ENCODE measurements at places on chromosomes 6 and 20.

- DNase-seq = no peak
Observed at GRCh38 chr20:53021934-53022333, 49.8 kb downstream of the TSHZ2 start.

GRCh38 chr6:2891768-2892170 lies 11.3 kb downstream of the SERPINB9 start:
- DNase-seq = peak; percentile 55

DNA sequence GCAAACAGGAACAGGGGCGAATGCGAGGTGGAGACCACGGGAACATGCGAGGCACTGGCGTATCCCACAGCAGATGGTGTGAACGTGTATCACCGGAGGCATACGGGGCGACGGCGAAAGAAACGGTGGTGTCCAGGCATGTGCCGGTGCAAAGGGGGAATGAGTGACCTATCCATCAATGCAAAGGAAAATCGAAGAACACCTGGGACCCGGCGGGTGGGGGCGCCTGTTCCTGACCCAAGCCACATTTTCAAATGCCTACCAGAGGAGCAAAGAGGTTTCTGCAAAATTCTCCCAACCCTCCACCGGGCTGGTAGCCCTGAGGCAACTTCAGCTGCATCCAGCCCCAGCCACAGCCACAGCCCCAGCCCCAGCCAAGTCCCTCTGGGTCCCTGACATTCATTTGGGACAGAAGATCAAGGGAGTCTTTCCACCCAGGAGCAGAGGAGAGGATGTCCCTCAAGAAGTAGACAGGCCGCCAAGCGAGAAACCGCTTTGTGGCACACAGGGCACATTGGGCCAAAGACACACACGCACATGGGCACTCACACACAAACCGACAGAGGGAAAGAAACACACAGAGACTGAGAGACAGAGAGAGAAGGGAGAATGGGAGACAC lies 164.0 kb upstream of the ZNF337 start:
- DNase-seq = no peak

- no peak for DNase-seq
Observed at GRCh38 chr6:145241721-145242120, 493.6 kb downstream of the EPM2A start.

GRCh38 chr6:3081960-3082359 lies 13.7 kb downstream of the RIPK1 start:
- DNase-seq = no peak

- DNase-seq = no peak
Observed at GRCh38 chr20:45104786-45105185, 3.9 kb upstream of the KCNS1 start.

- DNase-seq = no peak
Observed at GRCh38 chr6:69732640-69733039, 64.2 kb downstream of the LMBRD1 start.

DNA sequence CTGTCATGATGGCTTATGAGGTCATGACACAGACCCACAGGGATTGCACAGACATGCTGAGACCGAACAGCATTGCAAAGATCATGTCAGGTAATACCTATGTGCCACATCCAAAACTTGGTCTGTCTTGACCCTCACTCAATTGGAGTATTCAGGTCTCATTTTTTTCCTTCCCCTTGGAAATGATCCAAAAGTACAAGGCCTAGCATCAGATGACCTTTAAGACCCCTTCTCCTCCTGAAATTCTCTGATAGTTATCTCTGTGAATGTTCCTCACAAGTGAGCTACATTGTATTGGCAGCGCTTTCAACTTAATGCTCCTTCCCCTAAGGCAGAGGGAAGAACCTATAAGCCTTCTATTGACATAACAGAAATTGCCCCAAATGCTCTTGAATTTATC lies 507.4 kb upstream of the JARID2 start:
- no peak for DNase-seq

All from activated CD4-positive, CD25-positive, alpha-beta regulatory T cell treated with anti-CD3 and anti-CD28 coated beads, Interleukin-2, amount 50 U/mL, for 16 hours (primary cell).